NCI-H1048 (cell line): ENCODE measurements at places on chromosomes 16 and 17.

DNA sequence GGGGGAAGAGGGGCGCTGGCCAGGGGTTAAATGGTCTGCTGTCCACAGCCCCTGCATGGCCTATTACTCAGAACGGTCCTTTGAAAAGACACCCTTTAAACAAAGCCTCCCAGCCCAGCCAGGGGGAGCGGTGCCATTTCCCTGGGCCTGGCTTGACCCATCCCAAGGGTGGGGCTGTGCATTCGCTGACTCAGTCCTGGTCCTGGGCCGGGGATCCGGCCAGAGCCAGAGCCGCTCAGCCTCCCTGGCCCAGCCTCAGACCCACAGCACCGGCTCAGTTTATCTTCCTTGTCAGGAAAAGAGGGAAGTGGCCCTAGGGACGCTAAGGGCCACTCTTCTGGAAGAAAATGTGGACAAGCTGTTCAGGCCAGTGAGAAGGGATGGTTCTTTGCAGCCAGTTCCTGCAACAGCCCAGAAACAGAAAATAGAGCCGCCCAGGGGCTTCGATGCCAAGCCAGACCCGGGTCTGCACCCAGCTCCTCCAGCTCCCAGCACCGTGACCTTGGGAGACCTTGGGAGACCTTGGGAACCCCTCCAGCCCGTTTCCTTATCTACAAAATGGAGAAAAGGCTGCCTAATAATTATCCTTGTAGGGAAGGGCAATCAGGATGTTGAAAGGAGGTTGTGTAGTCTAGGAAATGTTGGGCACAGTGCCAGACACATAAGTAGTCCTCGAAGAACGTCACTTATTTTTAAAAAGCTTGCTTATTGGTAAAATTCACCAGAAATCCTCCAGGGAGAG is 82.5 kb downstream of the ZDHHC7 start:
- no peak for DNase-seq

DNA sequence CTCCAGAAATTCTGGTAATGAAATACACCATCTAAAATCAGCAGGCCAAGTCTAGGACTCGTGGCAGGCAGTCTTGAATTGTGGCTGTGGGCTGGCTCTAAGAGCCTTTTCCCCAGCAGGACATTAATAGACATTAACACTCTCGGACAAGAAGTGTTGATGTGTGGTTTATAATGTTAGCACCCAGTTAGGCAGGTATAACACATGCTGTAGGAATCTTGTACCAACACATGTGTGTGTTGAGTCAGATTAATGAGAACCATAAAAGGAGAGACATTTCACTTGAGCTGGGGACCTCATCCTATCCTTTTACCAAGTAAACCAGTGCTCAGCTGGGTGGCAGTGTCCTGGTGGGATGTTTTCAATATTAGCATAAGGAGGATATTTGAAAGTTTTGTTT is 264.5 kb downstream of the FTO start:
- no peak for DNase-seq

DNA sequence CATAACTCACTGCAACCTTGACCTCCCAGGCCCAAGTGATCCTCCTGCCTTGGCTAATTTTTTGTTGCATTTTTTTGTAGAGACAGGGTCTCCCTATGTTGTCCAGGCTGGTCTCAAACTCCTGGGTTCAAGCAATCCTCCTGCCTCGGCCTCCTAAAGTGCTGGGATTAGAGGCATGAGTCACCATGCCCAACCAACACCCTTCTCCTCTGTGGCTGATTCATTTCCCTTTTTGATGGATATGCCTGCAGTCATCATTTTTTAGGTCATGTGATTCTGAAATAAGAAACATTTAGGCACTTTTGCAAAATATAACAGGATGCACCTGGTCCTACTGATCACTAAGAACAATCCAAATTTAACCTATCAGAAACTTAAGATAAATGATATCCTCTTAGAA is 44.0 kb upstream of the YPEL2 start:
- DNase-seq, result no peak

GRCh38 chr17:80145076-80146075 is 1.6 kb downstream of the EIF4A3 start:
- no peak for DNase-seq

GRCh38 chr16:67910158-67910557 is 17.1 kb downstream of the PSKH1 start:
- no peak for DNase-seq

DNA sequence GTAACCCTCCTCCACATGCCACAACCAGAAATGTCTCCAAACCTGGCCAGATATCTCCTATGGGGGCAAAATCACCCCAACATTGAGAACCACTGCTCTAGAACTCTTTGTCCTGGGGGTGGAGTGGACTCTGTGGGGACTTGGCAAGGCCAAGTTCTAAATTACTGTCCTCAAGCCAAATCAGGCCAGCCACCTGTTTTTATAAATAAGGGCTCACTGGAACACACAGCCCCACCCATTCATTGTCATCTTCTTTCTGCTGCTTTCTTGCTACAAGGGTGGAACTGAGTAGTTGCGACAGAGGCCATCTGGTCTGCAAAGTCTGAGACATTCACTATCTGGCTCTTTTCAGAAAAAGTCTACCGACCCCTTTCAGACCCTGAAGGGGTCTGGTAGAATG is 26.8 kb upstream of the TMEM220 start:
- DNase-seq, result no peak

- DNase-seq, result no peak
Measured at GRCh38 chr16:10756574-10756973, 12.9 kb downstream of the NUBP1 start.

DNA sequence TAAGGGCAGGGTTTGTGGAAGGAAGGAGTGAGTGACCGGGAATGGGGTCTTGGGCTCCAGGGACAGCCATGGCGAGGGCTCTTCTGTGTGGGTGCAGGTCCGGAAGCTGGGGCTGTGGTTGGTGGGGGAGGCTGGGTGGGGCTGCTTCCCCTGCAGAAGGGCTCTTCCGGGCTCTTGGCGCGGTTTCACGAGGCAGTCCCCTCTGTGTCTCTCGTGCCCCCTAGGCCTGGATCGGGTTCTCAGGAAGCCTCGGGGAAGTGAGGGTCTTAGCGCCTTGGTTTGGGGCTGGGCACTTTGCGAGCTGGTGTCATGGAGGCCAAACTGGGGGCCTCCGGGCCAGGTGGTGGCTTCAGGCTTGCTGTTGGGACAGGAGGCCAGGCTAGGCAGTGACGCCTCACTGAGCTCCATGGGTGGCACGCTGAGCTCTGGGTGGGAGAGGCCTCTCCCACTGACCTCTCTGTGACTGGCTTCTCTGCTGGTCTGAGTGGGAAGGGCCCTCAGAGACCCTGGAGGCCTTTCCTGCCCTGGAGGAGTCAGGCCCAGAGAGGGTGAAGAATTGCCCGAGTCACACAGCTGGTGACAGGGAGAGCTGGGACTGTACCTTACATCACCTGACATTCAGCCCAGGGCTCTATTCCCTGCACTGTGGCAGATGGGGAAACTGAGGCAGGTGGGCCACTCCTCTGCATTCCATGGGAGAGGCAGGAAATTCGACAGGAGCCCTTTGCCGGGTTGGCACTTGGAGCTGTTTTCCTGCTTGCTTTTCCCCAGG is 8.2 kb downstream of the ADCY7 start:
- no peak for DNase-seq

DNA sequence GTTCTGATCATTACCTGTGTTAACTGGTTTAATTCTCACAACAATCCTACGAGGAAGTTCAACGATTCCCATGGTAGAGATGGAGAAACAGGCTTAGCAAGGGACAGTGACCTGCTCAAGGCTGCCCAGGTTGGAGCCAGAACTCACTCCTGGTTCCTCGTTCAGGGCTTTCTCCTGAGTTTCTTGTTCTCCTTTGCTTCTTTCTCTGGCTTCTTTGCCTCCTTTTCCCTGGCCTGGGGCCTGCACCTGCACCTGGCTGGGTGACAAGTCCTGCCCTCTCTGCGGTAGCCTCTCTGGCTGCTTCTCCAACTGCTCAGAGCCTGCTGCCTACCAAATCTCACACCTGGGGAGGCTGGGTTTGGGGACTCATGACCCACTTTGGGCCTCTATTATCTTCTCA is 2.8 kb downstream of the CCL22 start:
- DNase-seq, result no peak

GRCh38 chr17:7471729-7472128 is 7.7 kb downstream of the ZBTB4 start:
- DNase-seq, result no peak

DNA sequence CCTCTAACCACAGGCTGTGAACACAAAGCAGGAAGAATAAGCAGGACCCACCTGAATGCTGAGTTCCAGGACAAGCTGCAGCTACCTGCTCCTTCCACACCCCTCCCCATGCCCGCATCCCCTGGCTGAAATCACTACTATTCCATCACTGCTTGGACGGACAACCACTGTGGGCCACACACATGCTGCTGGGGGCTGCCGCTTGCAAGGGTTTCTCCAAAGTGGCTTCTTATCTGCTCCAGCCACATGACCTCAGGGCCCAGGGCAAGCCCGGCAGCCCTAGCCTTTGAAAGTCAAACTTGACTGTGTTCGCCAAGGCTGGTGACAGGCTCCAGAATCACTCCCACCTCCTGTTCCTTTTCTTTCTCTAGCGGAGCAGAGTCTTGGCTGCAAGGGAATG is 18.4 kb downstream of the FA2H start:
- no peak for DNase-seq

DNA sequence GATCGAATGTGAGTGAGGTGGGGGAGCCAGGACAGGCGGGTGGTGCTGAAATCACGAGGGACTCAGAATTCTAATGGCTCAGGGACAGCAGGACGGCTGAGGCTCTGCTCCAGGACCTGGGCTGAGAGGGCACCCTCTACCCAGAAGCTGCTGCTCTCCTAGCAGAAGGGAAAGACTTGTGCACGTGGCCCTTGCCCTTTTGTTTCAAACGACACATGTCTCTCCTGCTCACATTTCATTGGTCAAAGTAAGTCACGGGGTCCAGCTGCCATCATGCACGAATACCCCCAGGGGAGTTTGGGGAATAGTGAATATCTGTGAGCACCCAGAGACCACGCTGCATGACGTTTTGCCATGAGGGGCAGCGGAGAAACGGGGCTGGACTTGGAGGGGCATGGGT is 73.2 kb downstream of the RTN4RL1 start:
- no peak for DNase-seq

GRCh38 chr17:55117164-55117563 is 147.6 kb upstream of the HLF start:
- peak; percentile 12 for DNase-seq

DNA sequence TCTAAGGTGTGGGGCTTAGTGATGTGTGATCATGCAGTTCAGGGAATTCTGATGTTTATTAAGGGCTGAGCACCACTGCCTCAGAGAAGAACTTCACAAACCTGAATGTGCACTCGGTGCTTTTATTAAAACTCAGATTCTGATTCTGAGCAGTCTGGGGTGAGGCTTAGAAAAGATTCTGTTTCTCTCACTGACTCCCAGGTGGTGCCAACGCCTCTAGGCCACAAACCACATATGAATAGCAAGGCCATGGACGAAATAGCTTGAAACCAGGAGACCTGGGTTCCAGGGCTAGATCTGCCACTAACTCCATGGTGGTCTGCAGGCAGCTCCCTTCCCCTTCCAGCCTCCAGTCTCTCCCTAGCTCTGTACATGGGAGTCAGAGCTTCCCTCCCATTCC is 169.1 kb downstream of the HS3ST3B1 start:
- no peak for DNase-seq

DNA sequence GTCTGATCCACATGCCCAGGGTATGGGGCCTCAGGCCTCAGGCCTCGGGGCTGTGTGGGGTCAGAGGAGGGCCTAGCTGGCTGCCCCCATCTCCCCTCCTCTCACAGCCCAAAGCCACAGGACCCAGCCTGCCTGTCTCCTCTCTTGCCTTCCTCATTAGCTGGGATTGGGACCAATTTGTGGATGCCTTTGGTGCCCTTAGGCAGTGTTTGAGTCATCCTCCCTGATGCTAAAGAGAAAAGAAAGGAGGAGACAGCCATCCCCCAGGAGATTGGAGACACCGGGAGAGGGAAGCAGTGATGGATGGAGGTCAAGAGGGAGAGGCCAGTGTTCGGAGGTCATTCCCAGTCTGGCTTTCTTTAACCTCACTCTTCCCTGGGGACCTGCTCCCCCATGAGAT is 23.3 kb upstream of the NOG start:
- no peak for DNase-seq

- DNase-seq, result no peak
Measured at GRCh38 chr16:87150262-87150661, 166.9 kb downstream of the C16orf95 start.

GRCh38 chr16:17331071-17331607 is 139.6 kb downstream of the XYLT1 start:
- no peak for DNase-seq

DNA sequence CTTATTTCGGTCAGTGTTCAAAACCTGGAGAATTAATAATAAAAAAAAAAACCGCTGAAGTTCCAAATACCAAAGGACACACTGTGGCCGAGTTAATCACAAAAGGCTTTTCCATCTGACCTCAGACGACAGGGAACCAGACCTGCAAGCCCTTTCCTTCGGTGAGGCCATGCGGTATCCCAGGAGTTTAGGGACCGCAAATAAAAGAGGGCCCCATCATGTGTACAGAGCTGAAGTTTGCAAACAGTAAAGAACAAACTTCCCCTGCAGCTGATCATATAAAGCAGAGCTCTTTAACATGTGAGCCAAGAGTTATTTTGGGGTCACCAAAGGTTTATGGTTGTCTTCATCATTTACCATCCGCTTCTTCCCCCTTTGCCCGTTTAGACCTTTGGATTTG is 33.0 kb upstream of the FOXJ1 start:
- no peak for DNase-seq

DNA sequence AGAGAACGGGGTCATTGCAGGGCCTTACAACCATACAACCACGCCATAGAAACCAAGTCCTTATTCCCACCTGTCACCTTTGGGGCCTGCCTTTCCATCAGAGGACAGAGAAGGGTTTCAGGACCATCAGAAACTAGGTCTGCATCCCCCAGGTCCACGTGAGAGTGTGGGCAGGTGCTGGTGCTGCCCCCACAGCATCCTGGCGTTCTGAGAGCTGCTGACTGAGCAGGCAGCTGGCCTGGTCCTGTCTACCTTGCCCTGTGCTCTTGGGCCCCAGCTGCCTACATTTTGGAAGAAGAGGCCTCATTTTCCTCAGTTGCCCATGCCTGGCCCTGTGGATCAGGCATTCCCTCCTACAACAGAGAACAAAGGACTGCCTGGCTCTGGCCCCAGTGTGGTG is 21.6 kb downstream of the ZNF276 start:
- DNase-seq, result no peak

- DNase-seq, result no peak
Measured at GRCh38 chr17:72603420-72604242, 482.8 kb downstream of the SOX9 start.
